ENCODE measurements at places on chromosomes 4 and X.

DNA sequence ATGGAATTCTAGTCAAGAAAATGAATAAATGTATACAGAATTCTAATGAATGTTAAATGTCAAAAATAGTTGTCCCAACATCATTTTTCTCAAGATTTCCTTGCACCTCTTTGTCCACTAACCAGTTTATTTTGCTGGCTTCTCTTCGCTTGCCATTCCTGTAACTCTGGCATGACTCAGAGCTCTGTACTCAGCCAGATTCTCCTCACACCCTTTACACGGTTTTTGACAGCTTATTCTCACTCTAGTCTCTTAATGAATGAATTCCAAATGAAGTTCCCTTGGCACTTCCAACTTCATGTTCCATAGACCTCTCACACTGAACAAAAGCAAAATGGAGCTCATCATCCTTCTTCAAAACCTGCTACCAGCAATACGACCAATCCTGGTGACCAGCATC, 419.3 kb upstream of the SLIT2 start:
- no peak for DNase-seq

DNA sequence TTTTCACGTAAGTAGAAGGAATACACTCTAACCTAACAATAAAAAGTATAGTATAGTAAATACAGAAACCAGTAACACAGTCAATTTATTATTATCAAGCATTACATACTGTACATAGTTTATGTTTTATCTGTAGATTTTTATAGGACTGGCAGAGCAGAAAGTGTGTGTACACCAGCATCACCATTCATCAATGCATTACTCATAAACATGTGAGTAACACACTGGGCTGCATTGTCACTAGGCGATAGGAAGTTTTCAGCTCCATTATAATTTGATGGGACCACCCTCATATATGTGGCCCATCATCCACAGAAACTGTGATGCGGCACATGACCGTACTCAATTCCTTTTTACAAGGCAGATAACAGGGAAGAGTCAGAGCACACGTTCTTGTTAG, 137.8 kb upstream of the RBPJ start:
- no peak for DNase-seq

DNA sequence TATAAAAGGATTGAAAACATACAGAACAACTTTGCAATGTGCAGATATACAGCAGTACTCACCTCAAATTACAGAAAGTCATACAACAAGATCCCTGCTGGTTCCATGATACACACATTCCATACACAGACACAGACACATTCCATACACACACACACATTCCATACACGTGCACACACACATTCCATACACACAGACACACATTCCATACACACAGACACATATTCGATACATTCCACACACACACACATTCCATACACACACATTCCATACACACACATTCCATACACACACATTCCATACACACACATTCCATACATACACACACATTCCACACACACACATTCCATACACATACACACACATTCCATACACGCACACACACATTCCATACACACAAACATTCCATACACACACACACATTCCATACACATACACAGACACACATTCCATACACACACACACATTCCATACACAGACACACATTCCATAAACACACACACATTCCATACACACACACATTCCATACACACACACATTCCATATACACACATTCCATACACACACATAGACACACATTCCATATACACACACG, 13.7 kb downstream of the LINC00632 start:
- DNase-seq = no peak

DNA sequence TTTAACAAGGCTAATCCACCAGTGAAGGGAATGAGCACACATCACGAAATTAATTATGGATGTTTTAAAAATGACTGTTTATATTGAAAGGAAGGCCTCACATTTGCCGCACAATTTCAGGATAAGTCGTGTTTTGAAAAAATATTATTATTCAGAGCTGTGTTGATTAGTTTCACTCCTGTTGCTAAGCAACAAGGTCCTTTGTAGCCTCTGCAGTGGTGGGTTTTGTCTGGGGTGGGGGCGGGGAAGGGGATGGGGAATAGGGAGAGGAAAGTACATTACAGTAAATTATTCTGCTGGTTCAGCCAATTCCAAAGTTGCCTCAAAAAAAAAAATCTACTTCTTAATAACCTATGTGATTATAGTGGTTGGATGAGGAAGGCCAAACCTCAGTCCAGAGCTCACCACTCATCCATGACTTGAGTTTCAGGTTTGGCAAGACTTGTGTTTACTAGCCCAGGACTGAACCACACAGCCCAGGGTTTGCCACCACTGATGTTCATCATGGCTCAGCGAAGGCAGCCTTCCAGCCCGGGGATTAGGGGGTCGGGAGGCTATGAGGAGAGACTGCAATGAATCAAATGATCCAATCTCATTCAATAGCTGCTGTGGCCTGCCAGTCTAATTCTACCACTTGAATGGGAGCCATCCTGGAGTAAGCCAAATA, 162.5 kb upstream of the ATP6AP2 start:
- no peak for DNase-seq

- no peak for DNase-seq
Measured at GRCh38 chrX:111743316-111743715, 62.3 kb downstream of the ALG13 start.

DNA sequence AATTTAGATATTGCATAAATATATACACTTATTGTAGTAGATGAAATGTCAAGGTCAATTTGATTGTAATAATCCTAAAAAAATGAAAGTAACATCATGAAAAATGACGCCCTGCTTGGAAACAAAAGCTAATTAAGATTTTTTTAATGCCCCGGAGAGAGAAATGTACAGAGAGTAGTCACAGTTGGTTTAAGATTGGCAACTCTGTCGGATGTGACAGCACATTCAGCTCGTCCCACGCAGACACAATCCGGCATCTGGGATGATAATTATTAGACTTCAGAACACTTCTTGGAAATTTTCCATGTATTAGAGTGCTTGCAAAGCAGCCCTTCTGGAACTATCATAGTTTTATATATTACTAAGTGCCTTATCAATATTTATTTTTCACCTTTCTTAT, 478.0 kb downstream of the PDHA2 start:
- no peak for DNase-seq

DNA sequence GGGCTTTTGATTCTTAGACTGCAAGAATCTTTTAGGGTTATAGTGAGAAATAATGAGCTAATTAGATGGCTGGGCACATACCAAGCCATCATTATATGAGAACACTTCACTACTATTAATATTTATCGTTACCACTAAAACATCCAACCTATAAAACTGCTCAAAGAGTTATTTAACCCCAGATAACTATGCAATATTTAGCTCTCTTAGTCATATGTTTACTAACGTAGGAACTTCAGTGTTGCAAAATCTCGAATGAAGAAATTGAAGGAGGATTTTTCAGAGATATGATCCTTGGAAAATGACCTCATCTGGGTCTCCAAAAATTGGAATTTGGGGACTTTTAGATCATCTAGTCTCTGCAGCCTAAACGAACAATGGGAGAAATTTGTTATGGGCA, 265.0 kb upstream of the RPS6KA3 start:
- DNase-seq = no peak

DNA sequence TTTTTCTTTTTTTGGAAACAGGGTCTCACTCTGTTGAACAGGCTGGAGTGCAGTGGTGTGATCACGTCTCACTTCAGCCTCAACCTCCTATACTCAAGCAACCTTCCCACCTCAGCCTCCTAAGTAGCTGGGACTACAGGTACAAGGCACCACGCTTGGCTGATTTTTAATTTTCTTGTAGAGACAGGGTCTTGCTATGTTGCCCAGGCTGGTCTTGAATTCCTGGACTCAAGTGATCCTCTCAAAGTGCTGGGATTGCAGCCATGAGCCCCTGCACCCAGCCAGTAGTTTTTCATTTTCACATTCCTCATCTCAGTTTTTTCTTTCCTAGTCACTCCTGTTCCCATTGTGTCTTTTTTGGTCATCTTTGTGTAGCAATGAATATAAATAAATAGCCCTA, 11.1 kb downstream of the USO1 start:
- no peak for DNase-seq

DNA sequence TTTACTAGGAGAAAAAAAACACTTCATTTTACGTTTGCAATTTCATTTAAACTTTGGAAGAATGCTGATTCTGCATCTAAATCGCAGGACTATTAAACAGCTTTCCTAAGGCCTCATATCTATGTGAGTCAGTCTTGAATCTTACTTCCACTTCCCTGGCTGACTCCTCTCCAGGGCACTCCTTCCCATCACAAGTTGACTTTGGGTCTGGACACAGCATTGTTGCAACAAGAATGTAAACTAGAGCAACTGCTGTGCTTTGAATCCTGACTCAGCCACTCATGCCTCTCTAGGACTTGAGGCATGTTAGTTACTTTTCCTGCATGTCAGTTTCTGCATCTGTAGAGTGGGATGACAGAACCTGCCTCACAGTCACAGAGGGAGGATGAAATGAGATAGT, 413.8 kb downstream of the FAT4 start:
- no peak for DNase-seq

GRCh38 chrX:39877905-39878304, 219.9 kb downstream of the BCOR start:
- no peak for DNase-seq

DNA sequence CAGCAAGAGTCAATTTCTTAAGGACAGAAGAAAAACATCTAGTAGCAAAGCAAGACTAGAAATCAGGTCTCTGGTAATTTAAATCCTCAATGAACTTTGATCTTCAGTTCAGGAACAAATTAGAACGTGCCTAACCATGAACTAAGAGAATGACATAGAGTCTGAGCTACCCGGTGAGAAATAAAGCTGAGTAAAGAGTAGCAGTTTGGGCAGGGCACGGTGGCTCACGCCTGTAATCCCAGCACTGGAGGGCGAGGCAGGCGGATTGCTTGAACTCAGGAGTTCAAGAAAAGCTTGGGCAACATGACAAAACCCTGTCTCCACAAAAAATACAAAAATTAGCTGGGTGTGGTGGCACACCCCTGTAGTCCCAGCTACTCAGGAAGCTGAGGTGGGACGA, 37.7 kb downstream of the ACE2 start:
- peak; percentile 4 for DNase-seq

GRCh38 chrX:27731962-27732361, 75.8 kb upstream of the MAGEB10 start:
- no peak for DNase-seq

DNA sequence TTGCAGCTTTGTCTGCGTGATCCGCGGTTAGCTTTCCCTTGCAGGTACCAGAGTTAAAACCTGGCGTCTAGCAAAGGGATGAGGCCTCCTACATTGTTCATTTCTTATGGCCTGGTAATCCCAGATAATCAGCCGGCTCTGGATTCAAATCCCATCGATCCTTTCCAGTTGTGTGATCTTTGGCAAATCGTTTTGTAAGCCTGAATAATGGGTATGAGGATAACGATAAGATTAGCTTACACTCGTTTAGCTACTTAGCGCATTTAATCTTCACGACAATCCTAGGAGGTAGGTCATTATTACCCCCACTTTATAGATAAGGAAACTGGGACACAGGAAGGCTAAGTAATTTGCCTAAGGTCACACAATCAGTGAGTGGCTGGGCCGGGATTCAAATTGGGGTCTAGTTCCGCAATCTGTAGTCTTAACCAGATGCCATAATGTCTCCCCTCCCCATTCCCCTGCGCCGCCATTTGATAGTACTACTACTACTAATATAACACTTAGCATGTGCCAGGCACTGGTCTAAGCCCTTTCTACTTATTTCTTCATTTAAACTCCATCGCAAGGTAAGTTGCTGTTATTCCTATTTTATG, 1.7 kb upstream of the UBA1 start:
- DNase-seq = no peak

DNA sequence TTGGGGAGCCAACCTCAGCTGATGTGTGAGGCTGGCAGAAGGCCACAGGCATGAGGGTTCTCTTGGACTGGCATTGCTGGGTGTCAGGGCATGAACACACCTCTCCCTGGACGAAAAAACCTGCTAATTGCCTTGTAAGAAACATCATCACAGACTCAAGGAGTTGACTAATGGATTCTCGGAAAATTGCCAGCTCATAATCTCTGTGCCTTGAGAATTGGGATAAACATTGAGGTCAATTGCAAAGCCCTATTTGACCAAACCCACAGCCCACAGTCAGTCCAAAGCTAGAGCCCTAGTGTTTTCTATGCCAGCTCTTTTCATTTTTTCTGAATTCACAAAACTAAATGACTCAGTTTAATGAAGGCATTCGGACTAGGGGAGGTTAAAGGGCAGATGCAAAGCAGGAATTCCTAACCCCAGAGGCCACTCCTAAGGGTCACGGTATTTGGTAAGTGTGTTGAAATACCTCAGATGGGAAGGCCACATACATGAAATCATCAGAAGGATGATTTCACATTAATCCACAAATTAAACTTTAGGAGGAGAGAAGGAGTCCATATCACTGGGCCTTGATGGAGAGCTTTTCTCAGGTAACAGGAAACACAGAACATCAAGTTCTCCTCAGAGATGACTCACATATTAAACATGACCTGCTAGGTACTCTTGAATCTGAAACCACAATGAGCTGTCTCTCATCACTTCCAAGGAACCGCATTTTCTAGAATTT, 39.0 kb upstream of the RASL11B start:
- peak; percentile 37 for DNase-seq

DNA sequence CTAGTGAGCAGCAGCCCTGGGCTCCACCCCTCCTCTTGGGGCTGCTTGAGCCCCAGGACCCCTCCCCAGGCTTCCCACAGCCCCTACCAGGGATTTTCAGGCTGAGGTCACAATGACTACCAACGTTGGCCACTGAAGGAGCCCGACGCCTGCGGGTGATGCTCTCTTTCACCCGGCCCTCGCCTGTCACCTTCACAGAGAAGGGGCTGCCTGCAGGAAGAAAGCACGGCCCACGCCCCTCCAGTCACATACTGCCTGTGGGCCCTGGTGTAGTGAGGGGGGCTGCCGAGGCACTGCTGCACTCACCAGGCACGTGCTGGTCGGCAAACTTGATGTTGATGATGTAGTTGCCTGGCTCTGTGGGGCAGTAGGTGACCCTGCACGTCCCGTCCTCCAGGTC, 22.0 kb downstream of the FLNA start:
- DNase-seq = no peak
